ENCODE measurements at places on chromosomes 5 and 9.

DNA sequence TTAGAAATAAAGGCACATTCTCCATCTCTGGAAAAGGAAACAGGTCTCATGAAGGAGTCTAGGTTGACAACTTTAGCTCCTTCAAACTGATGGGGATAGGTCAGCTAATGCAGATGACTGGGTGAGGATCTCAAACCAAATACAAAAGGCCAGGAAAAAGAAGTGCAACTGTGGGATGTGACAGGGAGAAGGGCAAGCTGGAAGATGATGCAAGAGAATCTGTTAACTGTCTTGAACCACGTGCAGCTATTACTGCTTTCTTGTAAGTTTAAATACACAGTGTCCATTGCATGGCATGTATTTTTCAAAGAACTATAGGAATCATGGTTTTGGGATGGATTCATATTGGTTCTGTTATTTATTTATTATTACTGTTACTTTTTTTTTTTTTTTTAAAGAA lies 331.8 kb downstream of the NDUFS4 start:
- no peak for DNase-seq

- DNase-seq, result no peak
Observed at GRCh38 chr9:23842565-23843129, 16.6 kb upstream of the ELAVL2 start.

- no peak for DNase-seq
Observed at GRCh38 chr9:37348917-37349316, 73.6 kb upstream of the GRHPR start.

GRCh38 chr9:132639322-132639721 lies 30.5 kb downstream of the DDX31 start:
- no peak for DNase-seq

- DNase-seq, result no peak
Observed at GRCh38 chr5:109803854-109804253, 114.1 kb downstream of the MAN2A1 start.

DNA sequence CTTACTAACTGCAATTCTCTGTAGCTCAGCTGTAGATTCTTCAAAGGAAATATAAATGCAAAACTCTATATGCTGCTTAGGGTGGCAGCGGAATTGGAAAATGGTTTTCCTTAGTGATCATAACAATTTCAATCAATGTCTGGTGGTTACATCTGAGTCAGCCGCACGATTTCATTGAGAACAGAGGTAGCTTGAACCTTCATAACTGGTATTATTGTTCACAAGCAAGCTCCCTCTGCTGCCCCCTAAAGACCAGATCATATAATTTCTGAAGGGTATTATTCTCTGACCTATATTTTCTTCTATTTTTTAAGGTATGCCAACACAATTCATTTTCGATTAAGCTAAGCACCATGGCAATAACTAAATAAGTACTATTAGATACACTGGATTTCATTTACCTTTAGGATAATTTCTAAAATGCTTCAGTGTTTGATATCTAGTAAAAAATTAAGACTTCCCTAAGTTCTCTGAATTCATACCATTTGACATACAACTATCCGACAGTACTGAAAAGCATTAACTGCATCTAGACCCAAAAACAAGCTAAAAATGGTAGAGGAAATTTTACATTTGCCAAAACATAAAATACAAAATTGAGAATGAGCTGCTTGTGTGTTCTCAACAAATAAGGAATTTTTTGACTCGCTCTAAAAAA lies 181.1 kb upstream of the SPEF2 start:
- no peak for DNase-seq

- DNase-seq, result no peak
Observed at GRCh38 chr5:137688210-137688840, 47.6 kb downstream of the KLHL3 start.

GRCh38 chr9:14906644-14907359 lies 3.4 kb downstream of the FREM1 start:
- DNase-seq, result no peak

DNA sequence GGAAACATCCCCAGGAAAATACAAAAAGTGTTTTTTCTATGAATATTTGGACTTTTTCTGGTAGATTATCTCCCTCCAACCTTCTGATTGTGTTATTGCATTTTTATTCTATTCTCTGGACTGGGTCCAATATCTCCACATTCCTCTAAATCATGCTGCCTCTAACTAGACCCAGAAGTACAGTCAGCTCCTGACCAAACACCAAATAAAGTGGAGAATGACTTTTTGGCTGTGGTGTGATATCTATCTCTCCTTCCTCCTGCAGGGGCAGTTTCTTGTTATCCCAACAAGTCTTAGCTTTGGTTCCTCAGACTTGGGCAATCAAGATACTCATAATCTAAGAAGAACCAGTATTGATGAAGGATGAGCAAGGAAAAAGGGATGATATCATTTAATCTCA lies 3.2 kb upstream of the RAI14 start:
- no peak for DNase-seq

GRCh38 chr9:70618784-70619183 lies 204.3 kb upstream of the KLF9 start:
- DNase-seq, result no peak

DNA sequence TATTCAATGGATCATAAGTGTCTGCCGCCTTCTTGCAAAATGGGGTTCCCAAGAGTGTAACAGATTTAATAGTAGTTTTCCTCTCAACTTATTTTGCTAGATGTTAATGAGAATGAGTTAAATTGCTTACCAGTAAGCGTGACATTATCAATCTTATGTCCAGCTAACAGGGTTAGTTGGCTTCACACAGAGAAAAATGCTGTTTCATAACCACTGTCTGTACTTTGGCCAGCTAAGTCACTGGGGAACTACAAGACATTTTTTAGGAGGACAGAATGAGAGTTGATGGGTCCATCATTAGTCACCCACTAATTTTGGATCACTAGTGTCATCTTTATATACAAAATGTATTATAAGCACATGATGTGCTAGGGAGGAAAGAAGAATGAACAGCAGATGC lies 1.4 kb downstream of the CDC37L1 start:
- no peak for DNase-seq

- DNase-seq, result no peak
Observed at GRCh38 chr5:56589481-56589860, 225.9 kb upstream of the MAP3K1 start.

DNA sequence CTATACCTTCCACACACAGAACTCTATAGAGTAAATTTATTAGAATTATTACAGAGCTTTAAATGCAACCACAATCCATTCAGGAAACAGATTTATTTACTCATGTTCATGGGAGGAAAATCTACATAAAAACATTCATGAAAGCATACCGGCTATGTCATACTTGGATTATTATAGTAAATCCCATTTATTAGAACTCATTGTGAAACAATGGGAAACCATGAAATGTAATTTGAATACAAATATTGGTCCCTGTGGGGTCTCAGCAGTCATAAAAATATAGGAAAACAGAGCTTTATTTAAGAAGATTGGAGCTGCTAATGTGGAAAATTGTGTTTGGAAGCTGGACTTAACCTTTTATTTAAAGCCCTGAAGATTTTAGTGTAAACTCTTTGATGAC lies 80.7 kb downstream of the HAPLN1 start:
- no peak for DNase-seq

Data from C1 segment of cervical spinal cord (tissue), 14 donors.